ENCODE measurements at places on chromosomes 3 and 15.

DNA sequence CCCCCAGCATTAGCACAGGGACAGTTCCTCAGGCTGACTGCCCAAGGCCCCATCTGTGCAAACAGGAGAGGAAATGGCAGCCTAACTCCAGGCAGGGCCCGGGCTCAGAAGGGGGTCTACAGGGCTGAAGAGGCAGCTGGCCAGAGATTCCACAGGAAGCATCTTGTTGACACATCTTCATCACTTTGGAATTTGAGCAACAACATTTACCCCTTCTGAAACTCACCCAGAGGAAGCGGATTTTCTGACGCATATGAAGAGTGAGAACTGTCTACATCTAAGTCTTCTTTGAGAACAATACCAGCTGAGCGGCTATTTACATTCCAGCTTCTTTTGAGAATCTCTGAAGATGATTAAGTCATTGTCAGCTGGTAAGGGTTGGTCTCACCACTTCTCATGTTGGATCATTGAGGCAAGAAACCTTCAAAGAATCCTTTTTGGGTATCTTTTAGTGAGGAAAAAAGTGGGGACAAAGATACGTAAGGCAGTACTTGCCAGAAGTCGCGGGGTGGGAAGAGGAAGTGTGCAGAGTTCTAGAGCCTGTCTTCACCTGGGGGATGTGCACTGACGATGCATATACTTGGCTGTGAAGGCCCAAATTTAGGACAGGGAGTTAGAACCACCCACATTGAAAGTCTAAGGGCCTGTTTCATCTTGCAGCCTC is 25.4 kb upstream of the SRP14 start:
- no peak for DNase-seq

- peak; percentile 48 for DNase-seq
Observed at GRCh38 chr3:115691964-115692363, 68.7 kb downstream of the GAP43 start.

GRCh38 chr15:93241696-93242585 is 152.9 kb upstream of the RGMA start:
- DNase-seq, result no peak

GRCh38 chr3:171755656-171756055 is 54.6 kb downstream of the PLD1 start:
- peak; percentile 60 for DNase-seq

DNA sequence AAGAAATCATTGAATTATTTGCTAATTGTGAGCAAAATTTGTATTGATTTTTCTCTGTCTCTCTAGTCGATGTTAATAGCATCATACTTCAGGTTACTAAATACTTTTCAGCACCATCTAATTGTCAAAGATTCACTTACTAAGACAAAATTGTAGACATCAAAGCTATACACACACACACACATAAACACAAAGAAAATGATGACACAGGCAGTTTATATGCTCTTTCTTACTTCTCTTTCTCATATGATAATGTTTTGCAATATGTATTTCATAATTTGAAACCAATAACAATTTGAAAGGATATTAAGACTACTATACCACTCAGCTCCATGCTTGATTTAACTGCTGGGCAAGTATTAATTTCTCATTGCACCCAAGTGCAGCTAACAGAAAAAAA is 406.2 kb downstream of the ROBO2 start:
- no peak for DNase-seq
